ENCODE measurements at places on chromosomes 13 and 19. TPM values are rescaled to one million over a fixed set of nuclear protein-coding genes. Genes with fewer than 3 reads are reported as not detected.
A peak's percentile ranks its signal among the peaks of the same experiment; 100 is the strongest.

GRCh38 chr19:18379803-18380747, 5.9 kb upstream of the GDF15 start:
- H3K27me3 ChIP-seq = no peaks in the 10 kb centered on the region
- peak; percentile 23 for DNase-seq
- H3K4me3 ChIP-seq = no peak overlapping the region
- H3K4me1 ChIP-seq = peaks cover 26% of the 10 kb centered on the region
- H3K27ac ChIP-seq = peak overlapping the region; percentile 93

Gene PLEKHF1
- 9.6 TPM for total RNA-seq

DNA sequence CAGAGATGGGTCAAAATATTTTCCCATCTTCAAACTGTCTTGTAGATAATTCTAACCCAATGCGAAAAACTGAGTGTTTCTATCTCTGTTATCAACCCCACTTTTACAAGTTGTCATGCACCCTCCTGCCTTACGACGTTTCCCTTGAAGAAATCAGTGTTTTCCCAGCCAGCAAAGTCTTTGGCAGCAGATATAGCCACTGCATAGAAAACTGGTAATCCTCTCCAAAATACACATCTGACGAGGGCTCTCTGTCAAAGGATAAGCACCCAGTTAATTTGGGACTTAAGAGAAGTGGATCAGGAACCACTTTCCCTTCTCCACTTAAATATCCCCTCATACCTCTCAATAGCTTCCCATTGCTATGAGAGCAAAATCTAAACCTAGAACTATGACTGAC, 351.9 kb upstream of the MIR17HG start:
- H3K4me3 ChIP-seq = no peak overlapping the region
- no peaks in the 10 kb centered on the region for H3K27me3 ChIP-seq
- H3K4me1 ChIP-seq = peaks cover 1% of the 10 kb centered on the region
- H3K36me3 ChIP-seq = no peaks in the 10 kb centered on the region
- no peak overlapping the region for H3K27ac ChIP-seq

Gene IL11
- total RNA-seq = 2.8 TPM

GRCh38 chr13:96218475-96218874, 128.6 kb downstream of the HS6ST3 start:
- H3K27ac ChIP-seq = peak overlapping the region; percentile 15
- no peak for DNase-seq
- no peaks in the 10 kb centered on the region for H3K27me3 ChIP-seq
- no peak overlapping the region for H3K4me3 ChIP-seq
- H3K36me3 ChIP-seq = no peaks in the 10 kb centered on the region

DNA sequence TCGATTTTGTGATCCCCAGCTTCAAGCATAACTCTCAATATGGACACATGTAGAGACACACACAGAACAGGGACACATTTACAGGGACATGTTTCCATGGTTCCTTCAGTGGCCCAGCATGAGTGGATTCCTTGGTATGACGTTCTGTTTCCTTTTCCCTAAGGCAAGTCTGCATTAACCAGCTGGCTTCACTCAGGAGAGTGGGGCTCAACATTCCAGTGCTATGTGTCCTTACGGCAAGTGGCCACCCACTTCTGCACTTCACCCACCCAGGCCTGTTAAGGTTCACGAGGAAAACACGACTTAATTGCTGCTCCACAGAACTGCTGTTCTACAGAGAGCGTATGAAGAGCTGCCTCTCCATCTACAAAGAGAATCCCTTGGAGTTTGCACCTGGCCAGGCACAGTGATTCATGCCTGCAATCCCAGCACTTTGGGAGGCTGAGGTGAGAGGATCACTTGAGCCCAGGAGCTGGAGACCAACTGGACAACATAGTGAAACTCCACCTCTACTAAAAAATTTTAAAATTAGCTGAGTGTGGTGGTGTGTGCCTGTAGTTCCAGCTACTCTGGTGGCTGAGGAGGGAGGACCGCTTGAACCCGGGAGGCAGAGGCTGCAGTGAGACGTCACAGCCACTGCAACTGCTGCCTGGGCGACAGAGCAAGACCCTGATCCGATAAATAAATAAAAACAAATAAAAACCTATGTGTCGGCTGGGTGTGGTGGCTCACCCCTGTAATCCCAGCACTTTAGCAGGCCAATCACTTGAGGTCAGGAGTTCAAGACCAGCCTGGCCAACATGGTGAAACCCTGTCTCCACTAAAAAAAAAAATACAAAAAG, 32.5 kb downstream of the BRD4 start:
- peaks cover 46% of the 10 kb centered on the region for H3K4me1 ChIP-seq
- no peak for DNase-seq
- no peaks in the 10 kb centered on the region for H3K27me3 ChIP-seq
- peaks cover 4% of the 10 kb centered on the region for H3K36me3 ChIP-seq
- peak overlapping the region; percentile 42 for H3K27ac ChIP-seq

Gene KLK14
- total RNA-seq = 0.89 TPM

- no peak overlapping the region for H3K27ac ChIP-seq
- no peaks in the 10 kb centered on the region for H3K36me3 ChIP-seq
These were observed 115.3 kb downstream of the TBC1D4 start for GRCh38 chr13:75366380-75367280.

GRCh38 chr13:39054112-39054511, 15.9 kb downstream of the NHLRC3 start:
- H3K36me3 ChIP-seq = peaks cover 9% of the 10 kb centered on the region
- H3K27ac ChIP-seq = no peak overlapping the region
- no peak overlapping the region for H3K4me3 ChIP-seq
- peaks cover 5% of the 10 kb centered on the region for H3K4me1 ChIP-seq
- no peaks in the 10 kb centered on the region for H3K27me3 ChIP-seq

DNA sequence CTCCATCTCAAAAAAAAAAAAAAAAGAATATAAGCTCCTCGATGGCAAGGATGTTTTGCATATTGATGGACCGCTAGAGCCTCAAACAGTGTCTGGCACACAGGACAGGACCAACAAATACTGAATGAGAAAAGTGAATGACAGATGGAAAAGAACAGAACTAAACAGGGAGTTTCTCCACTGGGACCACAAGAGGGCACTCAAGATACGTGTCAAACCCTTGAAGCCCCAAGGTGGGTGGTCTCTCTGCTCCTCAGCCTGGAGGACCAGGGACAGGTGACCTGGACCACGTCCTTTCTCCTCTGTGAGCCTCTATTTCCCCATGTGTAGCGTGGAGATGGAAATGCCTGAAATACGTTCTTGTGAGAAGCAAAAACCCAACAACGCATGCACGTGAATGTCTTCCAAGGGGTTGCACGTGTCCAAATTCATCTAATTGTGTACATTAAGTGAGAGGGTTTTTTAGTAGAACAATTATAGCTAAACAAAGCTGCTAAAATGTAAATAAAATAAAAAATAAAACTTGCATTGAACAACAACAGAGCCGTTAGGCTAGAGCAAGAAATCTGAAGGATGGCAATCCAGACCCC, 5.7 kb upstream of the CDC42EP5 start:
- no peak overlapping the region for H3K4me3 ChIP-seq
- H3K36me3 ChIP-seq = no peaks in the 10 kb centered on the region
- no peaks in the 10 kb centered on the region for H3K4me1 ChIP-seq
- DNase-seq = no peak

Gene PABPC3
- total RNA-seq = 0.49 TPM

Gene LMO7
- 22.3 TPM for total RNA-seq

GRCh38 chr13:99182439-99182838, 18.2 kb upstream of the UBAC2 start:
- H3K4me3 ChIP-seq = no peak overlapping the region
- DNase-seq = no peak
- H3K36me3 ChIP-seq = no peaks in the 10 kb centered on the region
- no peaks in the 10 kb centered on the region for H3K4me1 ChIP-seq

Gene SIAH3
- total RNA-seq = not detected

- H3K4me1 ChIP-seq = peaks cover 18% of the 10 kb centered on the region
- DNase-seq = peak; percentile 89
- peak overlapping the region; percentile 83 for H3K4me3 ChIP-seq
- peak overlapping the region; percentile 95 for H3K27ac ChIP-seq
- no peaks in the 10 kb centered on the region for H3K27me3 ChIP-seq
These were observed 20.0 kb upstream of the ERCC1 start for GRCh38 chr19:45443462-45444317.

GRCh38 chr19:35332817-35333216, 3.8 kb downstream of the CD22 start:
- no peak for DNase-seq
- H3K4me1 ChIP-seq = no peaks in the 10 kb centered on the region
- no peaks in the 10 kb centered on the region for H3K36me3 ChIP-seq
- no peak overlapping the region for H3K27ac ChIP-seq

- H3K36me3 ChIP-seq = no peaks in the 10 kb centered on the region
- DNase-seq = no peak
- H3K27me3 ChIP-seq = peaks cover 57% of the 10 kb centered on the region
- no peak overlapping the region for H3K27ac ChIP-seq
- no peak overlapping the region for H3K4me3 ChIP-seq
- H3K4me1 ChIP-seq = no peaks in the 10 kb centered on the region
These were observed 12.4 kb downstream of the PDE4A start for GRCh38 chr19:10432736-10433130.

Gene CD33
- total RNA-seq = not detected

Gene PNMA8A
- 27.5 TPM for total RNA-seq

DNA sequence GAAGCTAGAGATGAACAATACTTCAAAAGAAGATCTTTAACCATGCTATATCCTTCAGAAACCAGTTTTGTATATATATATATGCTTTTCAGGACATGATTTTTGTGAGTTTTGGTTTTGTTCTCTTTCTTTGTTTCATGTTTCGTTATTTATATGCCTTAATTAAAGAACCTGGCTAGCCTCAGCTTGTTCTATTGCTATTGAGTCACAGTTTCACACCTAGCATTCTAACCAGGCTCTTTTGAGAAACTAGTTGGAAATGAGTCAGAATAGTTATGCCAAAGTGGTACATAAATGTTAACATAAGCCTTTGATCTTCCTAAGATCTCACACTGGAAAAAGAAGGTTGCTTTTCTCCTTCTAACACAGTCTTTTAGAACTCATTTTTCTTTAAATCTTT, 1925.2 kb downstream of the OLFM4 start:
- H3K27me3 ChIP-seq = no peaks in the 10 kb centered on the region
- no peak for DNase-seq
- no peak overlapping the region for H3K27ac ChIP-seq
- H3K4me1 ChIP-seq = no peaks in the 10 kb centered on the region
- no peaks in the 10 kb centered on the region for H3K36me3 ChIP-seq

- peaks cover 2% of the 10 kb centered on the region for H3K4me1 ChIP-seq
- DNase-seq = no peak
- no peak overlapping the region for H3K27ac ChIP-seq
- no peak overlapping the region for H3K4me3 ChIP-seq
- H3K27me3 ChIP-seq = no peaks in the 10 kb centered on the region
These were observed 2646.0 kb upstream of the PCDH20 start for GRCh38 chr13:64061649-64062048.

- peaks cover 4% of the 10 kb centered on the region for H3K36me3 ChIP-seq
- no peak overlapping the region for H3K4me3 ChIP-seq
- no peaks in the 10 kb centered on the region for H3K27me3 ChIP-seq
- H3K4me1 ChIP-seq = peaks cover 38% of the 10 kb centered on the region
- no peak for DNase-seq
- H3K27ac ChIP-seq = no peak overlapping the region
These were observed 38.9 kb downstream of the DACH1 start for GRCh38 chr13:71828117-71828516.

Gene MAB21L1
- total RNA-seq = 0.22 TPM

- no peak overlapping the region for H3K4me3 ChIP-seq
- H3K36me3 ChIP-seq = no peaks in the 10 kb centered on the region
- H3K27me3 ChIP-seq = peaks cover 41% of the 10 kb centered on the region
- no peak for DNase-seq
These were observed 71.2 kb downstream of the SPACA7 start for GRCh38 chr13:112447306-112447705.

- no peaks in the 10 kb centered on the region for H3K36me3 ChIP-seq
- H3K27me3 ChIP-seq = no peaks in the 10 kb centered on the region
- peaks cover 16% of the 10 kb centered on the region for H3K4me1 ChIP-seq
- H3K4me3 ChIP-seq = no peak overlapping the region
- no peak overlapping the region for H3K27ac ChIP-seq
These were observed 337.7 kb downstream of the KCNRG start for GRCh38 chr13:50352720-50353480.

GRCh38 chr19:53881482-53882390, at the start of gene PRKCG:
PRKCG (plus strand) TSS chr19:53882197; CDS start chr19:53882495, 298 bp downstream.
- peaks cover 11% of the 10 kb centered on the region for H3K4me1 ChIP-seq
- peak within 1 kb of the TSS; percentile 59 for H3K4me3 ChIP-seq
- peak; percentile 68 for DNase-seq
- no peak within 1 kb of the TSS for H3K27ac ChIP-seq
- peaks cover 30% of the 10 kb centered on the region for H3K27me3 ChIP-seq

GRCh38 chr13:51576754-51577153, 7.5 kb upstream of the WDFY2 start:
- H3K4me3 ChIP-seq = no peak overlapping the region
- DNase-seq = no peak
- no peaks in the 10 kb centered on the region for H3K36me3 ChIP-seq
- peaks cover 7% of the 10 kb centered on the region for H3K4me1 ChIP-seq
- peak overlapping the region; percentile 22 for H3K27ac ChIP-seq

Gene ALG11
- total RNA-seq = 45.1 TPM

DNA sequence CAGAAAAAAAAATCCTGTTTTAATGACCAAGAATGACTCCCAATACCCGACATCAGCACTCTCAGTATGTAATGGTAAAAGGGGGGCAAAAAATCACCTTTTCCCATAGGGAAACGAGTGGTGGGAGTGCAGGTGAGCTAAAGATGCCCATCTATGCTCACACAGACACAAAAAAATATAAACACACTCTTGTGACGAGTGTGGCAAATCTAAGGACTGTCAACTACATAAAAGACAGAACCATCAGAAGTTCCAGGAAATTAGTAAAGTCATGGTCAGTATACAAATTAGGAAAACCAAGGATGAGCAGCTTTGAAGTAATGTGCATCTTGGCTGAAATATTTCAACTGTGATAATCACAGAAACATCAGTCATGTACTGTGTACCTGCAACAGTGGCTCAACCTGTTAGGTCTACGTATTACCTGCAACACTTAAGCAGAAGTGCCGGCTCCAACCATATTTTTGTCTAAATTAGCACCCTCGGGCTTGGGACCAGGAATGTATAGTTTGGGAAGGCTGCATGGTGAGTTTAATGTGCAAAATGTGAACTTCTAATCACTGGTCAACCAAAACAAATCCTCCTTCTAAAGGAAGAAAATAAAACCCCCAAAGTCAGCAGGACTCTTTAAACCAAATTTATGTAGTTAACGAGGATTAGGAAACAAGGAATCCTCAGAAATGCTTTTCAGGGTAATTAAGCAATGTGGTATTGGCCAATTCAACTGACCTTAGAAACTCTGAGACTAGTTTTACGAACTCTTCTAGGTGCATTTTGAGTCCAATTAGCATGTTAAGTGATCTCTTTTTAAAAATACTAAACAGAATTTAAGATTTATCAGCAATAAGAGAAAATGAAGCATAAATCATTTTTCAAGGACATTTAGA, 24.3 kb downstream of the ANKRD10 start:
- peaks cover 15% of the 10 kb centered on the region for H3K36me3 ChIP-seq
- no peaks in the 10 kb centered on the region for H3K27me3 ChIP-seq
- DNase-seq = no peak
- H3K4me3 ChIP-seq = no peak overlapping the region
- H3K27ac ChIP-seq = no peak overlapping the region

Gene CDX2
- total RNA-seq = 31.0 TPM

GRCh38 chr19:16875584-16876555, 12.9 kb upstream of the F2RL3 start:
- H3K27me3 ChIP-seq = no peaks in the 10 kb centered on the region
- no peaks in the 10 kb centered on the region for H3K4me1 ChIP-seq
- DNase-seq = no peak
- H3K27ac ChIP-seq = peak overlapping the region; percentile 90
